Stimulated activated naive CD4-positive, alpha-beta T cell treated with Interleukin-2 at 50 U/mL for 16 hours (primary cell): ENCODE measurements at places on chromosomes 7 and 10.

DNA sequence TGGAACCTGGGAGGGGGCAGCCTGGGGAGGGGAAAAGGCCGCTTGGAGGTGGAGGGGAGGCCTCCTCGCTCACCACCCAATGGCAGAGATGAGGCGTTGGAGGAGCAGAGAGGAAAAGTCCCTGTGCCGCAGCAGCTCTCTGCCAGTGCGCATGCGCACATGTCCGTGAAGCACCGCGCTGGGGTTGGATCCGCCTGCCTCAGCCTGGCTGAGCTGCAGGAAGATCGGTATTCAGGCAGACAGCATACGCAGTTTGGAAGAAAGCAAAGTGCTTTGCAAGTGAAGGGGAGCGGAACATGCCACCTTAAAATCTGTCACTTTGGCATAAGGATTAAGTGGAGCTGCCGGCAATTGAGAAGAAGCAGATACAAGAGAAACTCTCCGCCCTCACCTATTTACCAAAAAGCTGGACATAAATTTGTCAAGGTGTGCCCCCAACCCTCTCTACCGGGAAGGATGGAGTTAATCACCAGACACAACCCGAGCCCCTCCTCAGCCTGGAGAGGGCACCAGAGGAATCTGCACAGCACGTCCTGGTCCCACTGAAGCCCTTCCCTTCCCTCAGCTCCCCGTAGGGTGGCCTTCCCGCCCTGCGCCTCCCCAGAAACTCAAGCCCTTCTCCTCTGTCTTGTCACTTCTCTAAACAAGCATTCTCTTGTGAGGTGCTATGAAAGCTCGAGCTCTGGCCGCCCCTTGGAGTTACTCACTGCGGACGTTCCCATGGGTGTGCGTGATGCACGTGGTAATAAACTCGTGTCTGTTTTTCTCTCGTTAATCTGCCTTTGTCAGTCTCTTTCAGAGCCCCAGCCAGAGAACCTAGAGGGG is 32.2 kb upstream of the TMEM72 start:
- peak; percentile 51 for DNase-seq

DNA sequence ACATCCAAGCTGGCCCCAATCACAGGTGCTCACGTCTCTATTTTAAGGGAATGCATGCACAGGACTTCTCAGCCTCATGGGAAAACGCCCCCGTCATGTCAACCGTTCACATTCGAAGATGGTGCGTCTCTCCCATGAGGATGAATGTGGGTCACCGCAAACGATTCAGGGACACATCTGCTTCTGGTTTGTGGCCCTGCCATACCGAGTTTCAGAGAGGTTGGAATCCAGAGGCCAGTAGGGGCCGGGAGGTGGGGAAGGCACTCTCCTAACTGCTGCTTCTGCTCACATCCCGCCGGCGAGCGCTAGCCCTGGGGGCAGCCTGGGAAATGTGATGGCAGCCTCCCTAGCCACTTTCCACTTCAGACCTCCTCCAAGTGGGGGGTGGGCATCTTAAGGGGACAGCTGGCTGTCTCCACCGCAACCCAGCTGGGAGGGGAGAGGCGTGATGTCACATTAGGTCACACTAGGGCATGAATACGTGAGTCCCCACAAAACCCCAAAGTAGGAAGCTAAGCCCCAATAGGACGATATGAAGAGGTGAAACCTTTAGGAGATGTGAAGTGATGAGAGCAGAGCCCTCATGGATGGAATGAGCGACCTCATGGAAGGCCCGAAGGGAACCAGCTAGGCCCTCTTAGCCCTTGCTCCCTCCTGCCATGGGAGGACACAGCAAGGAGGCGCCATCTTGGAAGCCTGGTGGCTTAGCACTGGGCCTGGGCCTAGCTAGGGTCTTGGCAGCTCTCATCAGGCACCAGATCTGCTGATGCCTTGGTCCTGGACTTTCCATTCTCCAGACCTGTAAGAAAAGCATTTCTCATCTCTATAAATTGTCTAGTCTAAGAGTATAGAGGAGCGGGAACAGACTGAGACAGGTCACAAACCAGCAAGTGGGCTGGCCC is 107.8 kb downstream of the TCERG1L start:
- no peak for DNase-seq

DNA sequence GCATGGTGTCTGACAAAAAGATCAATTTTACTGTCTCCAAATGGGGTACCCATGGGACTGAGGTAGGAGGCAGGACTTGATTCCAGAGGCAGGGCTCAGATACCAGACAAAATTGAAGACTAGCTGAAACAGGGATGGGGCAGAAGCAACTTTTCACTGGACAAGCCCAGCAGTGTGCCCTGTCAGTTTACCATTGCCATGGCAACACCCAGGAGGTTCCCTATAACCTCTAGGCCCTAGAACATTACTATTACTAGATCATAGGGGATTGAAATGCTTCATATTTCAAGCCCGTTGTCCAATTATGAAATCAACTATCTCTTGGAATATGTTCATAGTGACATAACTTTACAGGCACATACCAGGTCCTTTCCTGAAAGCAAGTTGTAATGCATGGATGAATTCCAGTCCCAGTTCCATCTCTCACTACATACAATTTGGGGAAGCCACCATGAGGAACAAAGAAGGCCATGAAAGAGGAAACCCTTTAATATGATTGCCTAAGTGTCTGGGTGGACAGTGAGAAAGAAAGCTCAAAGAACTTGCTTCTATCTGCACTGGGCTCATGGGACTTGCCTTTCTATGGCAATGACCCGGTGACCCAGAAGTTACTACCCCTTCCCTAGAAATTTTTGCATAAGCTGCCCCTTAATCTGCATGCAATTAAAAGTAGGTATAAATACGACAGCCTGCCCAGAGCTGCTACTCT is 557.9 kb downstream of the KCNMA1 start:
- DNase-seq: no peak

GRCh38 chr10:84818961-84819360 is 490.6 kb downstream of the CCSER2 start:
- DNase-seq: no peak

DNA sequence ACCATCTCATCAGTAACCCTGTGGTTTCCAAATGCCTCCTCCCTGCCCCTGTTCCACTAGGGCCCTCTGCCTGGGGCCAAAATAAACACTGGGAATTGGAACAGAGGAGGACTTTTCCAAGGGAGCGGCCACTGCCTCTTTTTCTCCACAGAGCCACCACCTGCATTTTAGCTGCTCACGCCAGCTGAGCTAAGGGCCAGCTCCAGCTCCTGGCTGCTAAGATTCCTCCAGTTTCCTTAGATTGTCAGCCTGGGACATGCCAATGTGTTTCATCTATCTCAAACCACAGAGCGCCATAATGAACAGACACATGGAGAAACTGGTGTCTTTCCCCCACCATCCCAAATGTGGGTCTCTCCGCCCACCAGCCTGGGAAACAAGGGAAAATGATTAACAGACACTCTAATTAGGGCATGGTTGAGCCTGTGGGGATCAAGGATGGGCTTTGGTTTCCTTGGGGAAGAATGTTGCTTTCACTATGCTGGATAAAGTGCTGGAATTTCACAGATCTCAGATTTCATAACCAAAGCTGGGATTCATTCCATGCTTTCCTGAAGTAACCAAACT is 52.2 kb downstream of the ASB13 start:
- DNase-seq: no peak

DNA sequence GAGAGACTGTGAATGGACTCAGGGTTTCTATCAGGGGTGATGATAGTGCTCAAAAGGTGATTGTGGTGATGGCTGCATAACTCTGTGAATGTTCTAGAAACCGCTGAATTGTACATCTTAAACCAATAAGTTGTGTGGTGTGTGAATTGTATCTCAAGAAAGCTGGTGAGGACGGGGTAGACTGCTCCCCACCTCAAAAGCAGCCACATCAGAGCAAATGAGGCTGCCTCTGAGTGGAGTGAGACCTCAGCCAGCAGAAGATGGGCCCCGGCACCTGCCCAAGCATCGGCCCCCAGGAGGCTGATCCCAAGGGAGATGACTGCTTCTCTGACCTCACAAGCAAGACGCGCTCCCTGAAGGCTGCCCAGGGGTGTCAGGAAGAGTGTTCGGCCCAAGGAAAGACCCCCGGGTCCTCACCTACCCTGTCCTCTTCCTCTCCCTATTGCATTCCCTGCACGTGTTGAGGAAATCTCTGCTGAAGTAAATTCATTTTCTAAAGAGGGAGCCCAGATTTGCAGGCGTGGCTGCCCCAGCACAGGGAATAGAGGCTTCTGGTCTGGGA is 279.3 kb upstream of the SHH start:
- no peak for DNase-seq

DNA sequence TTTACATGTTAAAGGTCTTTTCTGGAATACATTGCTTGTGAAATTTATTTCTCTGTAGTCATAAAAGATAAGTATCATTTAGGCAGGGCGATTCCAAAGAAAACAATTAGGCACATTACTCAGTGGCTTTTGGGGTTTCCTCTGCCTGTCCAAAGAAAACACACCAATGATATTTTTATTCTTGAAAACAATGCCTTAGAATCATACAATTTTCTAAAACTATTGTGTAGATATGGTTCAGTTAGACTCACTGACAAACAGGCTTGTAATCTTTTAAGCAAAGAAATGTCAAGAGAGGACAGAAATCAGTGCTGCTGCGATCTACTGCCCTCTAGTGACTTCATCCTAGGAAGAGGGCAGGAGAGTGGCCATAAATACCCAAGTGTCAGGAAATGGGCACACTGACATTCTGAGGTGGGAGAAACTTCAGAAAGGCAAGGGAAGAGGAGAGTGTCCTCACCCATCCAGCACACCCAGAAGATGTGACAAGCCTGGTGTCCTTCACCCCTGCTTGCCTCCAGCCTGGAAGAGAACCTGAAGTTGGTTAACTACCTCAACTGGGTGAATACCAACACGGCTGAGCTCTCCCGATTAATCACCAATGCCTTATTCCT is 120.5 kb downstream of the GALNT11 start:
- peak; percentile 13 for DNase-seq

DNA sequence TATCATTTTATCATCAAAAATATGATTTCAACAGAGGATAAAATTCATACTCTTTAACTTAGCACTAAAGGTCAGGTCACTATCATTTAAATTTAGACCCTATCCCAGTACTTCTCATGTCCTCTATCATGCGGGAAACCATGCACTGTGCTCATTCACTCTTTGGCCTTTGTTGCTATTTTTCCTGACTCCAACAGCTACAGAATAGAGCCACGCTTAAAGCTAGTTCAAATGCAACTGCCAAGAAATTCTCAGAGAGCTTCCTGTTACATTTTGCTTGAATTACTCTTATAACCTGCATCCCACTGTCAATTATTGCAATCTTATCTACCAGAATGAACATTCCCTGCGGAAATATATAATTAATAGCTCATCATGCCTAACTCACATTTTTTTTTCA is 58.3 kb downstream of the SEMA3A start:
- DNase-seq: no peak

GRCh38 chr10:124686707-124687376 is 57.3 kb downstream of the FAM53B start:
- no peak for DNase-seq

GRCh38 chr10:104546756-104547155 is 94.3 kb upstream of the SORCS3 start:
- DNase-seq: no peak

- no peak for DNase-seq
Observed at GRCh38 chr7:26550492-26550891, 258.8 kb downstream of the SNX10 start.

DNA sequence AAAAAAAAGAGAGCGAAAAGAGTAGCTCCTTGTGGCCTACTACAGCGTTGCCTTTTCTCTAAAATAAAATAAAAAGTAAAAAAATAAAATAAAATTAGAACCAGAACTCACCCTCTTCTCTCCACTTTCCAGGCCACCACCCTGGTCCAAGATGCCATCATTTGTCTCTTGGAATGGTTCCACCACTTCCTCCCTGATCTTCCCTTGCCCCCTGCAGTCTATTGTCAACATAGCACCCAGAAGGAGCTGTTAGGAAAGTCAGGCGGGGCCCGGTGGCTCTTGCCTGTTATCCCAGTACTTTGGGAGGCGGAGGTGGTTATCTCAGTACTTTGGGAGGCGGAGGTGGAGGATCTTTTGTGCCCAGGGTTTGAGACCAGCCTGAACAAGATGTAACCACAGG is 7.6 kb upstream of the GRID2IP start:
- no peak for DNase-seq

DNA sequence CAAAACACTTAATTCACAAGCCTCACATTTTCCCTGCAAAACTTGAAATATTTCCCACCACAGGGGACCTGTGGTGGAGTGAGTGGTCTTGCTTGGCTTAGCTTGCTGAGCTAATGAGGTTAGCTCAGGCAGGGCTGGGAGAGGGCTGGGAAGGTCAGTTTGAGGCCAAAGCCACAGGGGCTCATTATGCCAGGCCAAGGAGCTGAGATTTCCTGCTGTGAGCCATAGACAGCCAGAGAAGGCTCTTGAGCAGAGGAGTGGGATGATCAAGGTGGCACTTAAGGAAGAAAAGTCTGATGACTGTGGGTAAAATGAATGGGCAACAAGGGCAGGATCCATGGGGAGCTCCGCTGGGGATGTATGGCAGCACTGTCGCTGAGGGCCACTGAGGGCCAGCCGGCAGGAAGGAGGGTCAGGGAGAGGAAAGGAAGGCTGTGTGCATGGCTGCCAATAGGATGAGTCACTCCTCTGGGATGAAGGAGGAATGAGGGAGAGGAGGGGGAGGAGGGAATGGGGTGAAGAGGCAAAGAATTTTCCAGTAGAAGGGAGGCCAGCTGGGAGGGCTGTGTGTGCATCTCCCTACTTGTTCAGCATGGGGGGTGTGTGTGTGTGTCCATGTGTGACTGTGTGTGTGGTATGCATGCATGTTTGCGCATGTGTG is 18.7 kb upstream of the ZNF488 start:
- DNase-seq: no peak

DNA sequence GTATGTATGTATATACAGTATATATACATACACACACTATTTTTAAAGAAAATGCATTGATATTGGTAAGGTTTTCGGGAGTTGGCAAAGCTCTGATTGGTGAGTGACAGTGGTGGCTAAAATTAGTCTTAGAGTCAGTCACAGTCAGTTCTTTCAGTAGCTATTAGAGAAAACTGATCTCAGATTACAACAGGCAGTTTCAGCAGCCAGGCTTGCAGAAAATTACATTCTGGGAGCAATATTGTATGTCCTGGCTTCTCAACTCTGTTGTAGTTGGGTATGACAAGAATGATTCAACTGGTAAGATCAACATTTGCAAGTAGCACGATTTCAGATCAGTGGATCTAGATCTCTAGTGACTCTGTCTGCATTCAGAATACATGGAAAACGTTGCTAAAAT is 897.9 kb upstream of the AUTS2 start:
- no peak for DNase-seq

- DNase-seq: no peak
Observed at GRCh38 chr10:60147025-60147424, 240.7 kb upstream of the CCDC6 start.
